ENCODE measurements at places on chromosomes 13 and 19. TPM values are rescaled to one million over a fixed set of nuclear protein-coding genes. Genes with fewer than 3 reads are reported as not detected.

DNA sequence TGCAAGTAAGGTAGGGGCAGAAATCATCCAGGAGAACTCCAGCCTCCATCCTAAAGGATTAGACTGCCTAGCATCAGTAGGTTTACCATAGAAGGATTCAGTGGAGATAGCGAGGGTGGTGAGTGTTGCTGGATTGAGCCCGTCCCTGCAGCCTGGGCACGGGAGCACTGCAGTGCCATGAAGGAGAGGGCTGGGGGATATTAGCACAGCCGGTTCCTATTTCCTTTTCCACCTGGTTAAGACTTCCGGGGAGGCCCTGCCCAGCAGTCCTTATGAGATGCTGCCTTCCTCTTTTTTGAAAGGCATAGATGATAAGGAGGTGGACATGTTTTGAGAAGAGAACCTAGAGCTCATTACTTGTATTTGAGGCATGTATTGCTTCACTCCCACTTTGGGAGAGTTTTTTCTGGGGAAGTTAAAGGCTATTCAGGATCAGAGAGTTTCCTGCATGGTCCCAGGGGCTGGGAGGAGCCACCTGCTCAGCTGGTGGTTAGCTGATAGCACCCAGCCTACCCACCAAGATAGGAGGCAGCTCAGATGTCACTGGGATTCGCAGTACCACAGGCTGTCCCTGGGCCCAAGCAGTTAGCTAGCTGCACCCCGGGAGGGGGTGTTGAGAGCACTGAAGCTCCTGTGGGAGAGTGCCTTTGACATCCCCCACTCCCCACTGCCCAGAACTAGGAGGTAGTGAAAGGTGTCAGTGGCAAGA is 17.2 kb downstream of the ACTN4 start:
- DNase-seq: no peak

DNA sequence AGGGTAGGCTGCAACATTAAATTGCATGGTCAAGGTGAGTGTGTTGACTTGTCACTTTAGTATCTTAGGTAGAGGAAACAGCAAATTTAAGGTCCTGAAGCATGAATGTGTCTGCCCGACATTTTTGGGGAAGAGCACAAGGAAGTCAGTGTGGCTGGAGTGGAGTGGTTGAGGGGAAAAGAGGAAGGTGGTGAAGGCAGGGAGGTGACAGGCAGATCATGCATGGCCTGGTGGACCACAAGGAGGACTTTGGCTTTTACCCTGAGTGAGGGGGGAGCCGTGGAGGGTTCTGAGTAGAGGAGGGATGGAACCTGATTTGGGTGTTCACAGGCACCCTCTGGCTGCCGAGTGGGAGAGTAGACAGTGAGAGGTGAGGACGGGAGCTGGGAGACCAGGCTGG is 168.0 kb downstream of the IER2 start:
- DNase-seq: no peak

DNA sequence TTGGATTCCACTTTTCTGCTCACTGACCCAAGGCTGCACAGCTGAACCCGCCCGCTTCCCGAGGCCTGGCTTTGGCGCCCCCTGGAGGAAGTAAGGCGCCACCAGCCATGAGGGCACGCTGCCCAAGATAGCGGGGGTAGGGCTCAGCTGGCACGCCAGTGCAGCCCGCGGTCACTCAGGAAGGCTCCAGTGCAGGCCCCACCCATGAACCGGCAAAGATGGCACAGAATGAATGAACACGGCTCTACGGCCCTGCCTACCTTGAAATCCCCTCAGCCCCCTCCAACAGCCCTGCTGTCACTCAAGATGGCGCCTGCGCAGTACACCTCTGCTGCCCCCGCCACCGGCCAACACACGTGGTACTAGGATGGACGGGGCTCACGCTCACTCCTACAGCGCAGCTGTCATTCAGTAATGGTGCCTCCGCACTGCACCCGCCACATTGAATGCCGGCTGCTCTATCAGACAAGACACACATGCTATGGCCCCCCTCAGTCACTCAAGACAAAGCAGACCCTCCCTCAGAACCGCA is 3.0 kb downstream of the PEG3 start:
- peak; percentile 83 for DNase-seq

The JSRP1 gene
- total RNA-seq: not detected

The ZNF793 gene
- total RNA-seq: 10.4 TPM

- no peak for DNase-seq
Measured at GRCh38 chr19:48873476-48874302, 1.5 kb downstream of the PPP1R15A start.

- peak; percentile 2 for DNase-seq
Measured at GRCh38 chr13:31121379-31122140, 40.1 kb downstream of the HSPH1 start.

DNA sequence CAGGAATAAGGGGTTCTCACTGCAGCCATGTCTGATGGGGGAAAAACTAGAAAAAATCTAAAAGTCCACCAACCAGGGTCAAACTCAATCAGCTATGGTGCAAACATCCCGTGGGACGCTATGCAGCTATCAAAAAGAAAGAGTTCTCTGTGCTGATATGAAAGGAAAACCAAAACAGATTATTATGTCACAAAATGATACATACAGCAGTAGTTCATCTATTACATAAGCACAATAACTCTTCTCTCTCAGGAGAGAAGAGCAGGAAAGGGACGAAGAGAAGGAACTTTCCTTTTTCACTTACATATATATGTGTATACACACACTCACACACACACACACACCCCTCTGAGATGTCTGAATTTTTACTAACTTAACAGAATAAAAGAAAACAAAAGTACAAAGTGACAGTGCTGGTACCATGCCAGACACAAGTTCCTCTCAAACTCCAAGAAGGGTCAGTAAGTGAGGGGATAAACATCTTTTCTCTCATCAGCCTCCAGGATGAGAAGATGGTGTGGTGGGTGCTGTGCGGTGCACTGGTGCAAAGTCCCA is 2.9 kb upstream of the FKRP start:
- DNase-seq: no peak

The RETN gene
- not detected for total RNA-seq

- DNase-seq: no peak
Measured at GRCh38 chr13:63421123-63421522, 2005.5 kb upstream of the PCDH20 start.

The KCNJ14 gene
- total RNA-seq: 0.48 TPM

DNA sequence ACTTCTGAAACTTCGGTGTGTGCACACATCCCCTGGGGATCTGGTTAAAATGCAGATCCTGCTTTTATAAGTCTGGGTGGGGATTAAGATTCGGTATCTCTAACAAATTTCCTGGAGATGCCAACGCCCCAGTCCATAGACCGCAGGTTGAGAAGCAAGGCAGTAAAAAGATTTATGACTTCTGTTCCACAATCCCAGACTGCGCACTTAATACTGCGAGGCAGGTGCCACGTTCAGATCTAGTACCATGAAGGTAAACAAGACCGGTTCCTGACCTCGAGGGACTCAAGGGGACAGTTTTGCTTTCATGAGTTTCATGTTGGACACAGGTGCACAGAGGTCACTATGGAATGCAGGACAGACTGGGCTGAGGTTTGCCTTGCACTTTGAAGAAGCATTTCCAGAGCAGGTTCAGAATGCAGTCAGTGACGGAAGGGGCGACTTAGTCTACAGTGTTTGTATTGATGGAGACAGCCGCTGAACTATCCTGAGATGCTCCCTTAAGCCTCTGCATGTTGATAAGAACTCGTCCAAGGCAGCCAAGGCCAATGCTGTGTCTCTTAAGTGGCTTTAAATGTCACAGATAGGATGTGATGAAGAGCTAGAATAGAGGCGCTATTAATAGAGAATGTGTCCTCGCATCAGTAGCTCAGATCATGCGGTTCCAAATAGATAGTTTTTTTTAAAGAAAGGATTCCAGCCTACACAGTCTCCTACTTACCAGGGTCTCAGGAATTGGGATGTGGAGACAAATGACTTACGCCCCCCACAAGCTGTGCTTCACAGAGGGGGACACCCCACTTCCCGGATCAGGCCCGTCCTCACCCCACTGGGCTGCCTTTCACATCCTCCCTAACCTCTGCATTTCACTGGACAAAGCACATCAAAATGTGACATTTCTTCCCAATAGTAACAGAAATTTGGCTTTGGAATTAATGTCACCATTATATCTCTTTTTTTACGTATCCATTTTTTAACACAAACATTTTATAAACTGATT is 97.1 kb upstream of the IRS2 start:
- DNase-seq: no peak

DNA sequence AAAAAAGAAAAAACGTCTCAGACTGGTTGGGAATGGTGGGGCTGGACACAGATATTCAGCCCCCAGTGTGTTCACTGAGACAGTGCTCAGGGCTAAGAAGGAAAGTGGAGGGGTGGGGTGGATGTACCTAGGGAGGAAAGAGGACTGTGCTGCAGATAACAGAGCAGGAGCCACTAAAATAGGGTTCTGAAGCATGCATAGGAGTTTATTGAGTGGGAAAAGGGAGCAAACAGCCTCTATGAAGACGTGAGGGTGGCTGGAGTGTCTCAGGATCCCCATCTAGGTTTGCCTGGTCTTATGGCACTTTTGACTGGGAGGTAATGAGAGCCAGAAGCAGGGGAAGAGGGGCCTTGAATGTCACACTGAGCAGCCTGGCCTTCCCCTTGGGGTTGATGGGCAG is 3.4 kb downstream of the MEGF8 start:
- DNase-seq: no peak

The EFNB2 gene
- total RNA-seq: 20.5 TPM

The BRCA2 gene
- 9.6 TPM for total RNA-seq

The ZNF497 gene
- 1.7 TPM for total RNA-seq

DNA sequence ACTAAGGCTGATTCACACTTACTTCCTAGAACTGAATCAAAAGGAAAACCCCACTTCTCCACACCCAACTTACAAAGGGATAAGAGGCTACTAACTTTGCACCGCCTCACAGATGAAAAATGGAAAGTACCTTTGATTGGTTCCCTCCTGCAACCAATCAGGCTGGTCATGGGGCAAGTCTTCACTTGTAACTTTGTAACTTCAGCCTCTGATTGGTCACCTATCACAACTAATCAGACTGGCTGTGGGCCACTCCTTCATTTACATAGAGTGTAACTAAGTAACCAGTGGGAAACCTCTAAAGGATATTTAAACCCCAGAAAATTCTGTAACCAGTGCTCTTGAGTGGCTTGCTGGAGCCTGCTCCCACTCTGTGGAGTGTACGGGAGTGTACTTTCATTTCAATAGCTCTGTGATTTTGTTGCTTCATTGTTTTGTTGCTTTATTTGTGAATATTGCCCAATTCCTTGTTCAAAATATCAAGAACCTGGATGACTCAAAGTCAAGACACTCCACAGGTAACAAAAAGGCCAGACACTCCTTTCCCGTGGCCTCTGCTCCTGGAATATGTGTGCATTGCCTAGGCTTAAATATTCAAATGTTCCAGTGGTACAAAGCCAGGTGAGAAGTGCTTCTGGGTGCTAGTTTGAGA is 50.5 kb downstream of the RFC3 start:
- no peak for DNase-seq

- DNase-seq: no peak
Measured at GRCh38 chr19:41802770-41803169, 6.4 kb downstream of the CEACAM3 start.

- no peak for DNase-seq
Measured at GRCh38 chr13:64078025-64078424, 2662.4 kb upstream of the PCDH20 start.

Data from umbilical cord (tissue), 2 donors.